ENCODE measurements at places on chromosomes 7 and 10.

GRCh38 chr10:108250936-108251620, 1086.6 kb upstream of the SORCS1 start:
- DNase-seq: no peak

DNA sequence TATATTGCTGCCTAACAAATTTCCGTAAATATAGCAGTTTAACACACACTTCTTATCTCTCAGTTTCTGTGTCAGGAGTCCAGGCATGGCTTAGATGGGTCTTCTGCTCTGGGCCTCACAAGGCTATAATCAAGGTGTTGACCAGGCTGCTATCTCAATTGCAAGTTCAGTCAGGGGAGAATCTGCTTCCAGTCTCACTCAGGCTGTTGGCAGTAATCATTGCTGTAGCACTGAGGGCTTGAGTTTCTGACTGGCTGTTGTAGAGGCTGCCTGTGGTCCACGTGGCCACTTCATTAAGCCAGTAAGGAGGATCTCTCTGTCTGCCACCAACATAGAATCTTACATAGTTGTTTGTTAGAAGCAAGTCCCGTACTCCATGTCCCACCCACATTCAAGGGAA, 138.4 kb downstream of the ST7 start:
- no peak for DNase-seq

DNA sequence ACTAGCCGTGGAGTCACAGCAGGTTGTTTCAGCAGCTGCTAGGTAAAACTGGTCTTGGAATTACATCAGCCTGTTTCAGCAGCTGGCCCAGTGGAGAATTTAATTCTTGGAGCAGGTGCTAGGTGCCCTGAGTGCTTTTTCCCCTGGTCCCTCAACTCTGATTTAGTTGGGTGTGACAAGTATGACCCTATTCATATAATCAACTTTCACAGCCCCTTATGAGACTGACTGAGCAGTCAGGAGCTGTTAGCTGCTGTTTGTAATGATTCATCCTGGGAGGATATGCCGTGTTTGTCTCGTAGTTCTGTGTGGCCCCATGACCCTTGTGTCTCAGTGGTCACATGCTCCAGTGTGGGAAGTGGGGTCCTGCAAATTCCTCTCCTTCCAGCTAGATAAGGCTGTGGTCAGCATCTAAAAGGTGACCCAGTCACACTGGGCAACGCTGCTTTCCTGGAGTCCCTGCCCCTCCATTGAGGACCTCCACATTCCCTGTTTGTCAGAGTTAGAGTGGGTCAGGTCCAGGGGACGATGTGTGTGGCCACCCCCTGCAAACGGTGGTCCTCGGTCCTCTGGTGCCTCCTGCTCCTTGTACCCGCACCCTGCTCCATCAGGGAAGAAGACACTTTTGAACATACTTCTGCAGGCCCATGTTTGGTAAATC, 28.3 kb downstream of the TBATA start:
- DNase-seq: no peak

DNA sequence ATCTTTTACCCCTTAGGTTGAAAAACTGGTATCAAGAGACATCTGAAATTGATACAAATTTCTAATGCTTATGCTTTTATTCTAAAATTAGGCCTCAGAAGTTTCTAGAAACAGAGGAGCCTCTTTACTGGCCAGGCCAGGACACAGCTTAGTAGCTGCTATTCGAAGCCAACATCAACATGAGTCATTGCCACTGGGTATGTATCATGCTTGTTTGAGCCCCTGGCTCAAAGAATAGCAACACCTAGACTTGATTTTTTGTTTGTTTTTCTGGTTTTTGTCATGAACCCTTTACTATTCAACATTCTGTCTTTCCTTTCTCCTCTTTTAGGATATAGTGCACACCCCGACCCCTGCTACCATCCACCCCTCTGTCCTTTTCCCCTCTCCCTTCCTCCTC, 90.9 kb upstream of the STK17A start:
- no peak for DNase-seq

DNA sequence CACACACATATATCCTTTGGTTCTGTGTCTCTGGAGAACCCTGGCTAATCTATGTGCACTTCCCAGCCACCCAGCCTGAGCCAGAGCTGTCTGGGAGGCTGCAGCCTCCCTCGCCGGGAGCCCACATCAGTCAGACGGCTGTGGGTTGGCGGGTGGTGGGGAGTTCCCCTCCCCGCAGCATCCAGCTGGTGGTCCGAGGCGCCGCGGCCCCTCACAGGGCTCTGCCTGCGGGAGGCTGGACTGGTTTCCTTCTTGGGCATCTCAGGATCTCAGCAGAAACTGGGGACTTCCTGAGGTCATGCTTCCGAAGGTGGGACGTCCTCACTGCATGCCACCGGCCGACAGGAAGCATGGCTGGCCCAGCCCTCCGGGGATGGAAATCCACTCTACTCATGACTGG, 22.0 kb upstream of the PSMG3 start:
- DNase-seq: no peak

DNA sequence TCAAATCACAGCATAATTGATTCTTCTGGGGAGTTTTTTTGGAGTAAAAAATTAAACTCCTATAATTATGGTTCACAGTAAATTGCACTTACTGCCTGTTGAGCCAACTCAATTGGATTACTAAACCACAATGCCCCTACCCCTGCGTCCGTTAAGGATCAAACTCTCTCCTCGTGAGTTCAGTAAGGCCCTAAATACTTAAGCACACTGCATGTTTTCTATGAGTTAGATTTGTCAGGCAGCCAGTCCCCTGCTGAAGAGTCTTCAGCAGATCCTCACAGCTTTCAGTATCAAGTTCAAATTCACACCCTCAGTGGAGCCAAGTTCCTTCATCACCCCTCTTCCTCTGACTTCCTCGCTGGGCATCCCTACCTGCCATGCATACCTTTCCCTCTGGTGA, 275.0 kb upstream of the BMPER start:
- DNase-seq: no peak

DNA sequence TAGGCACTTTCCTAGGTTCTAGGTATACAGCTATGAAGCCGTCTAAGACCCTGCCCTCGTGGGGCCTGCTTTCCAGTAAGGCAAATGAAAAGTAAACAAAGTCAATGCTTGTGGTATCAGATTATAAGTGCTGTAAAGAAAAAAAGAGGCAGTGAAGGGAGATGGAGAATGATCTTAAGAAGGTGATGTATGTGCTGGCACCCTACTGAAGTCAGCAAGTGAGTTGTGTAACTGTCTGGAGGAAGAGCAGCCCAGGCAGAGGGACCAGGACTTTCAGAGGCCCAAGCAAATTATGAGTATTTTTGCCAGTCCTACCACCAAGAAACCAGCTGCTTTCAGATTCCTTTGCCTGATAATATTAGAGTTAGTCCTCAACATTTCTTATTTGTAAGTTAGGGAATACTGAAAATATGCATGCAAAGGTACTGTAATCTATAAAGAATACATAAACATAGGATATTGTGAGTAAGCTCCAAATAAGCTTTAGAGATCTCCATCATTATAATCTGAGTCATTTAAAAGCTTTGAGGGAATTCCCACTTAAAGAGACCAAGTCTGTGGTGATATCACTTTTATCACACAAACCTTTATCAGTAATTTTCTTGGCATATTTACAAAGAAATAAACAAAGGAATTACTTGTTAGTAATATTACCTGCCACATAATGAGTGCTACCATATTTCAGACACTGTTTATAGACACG, 329.2 kb upstream of the LRGUK start:
- DNase-seq: no peak

DNA sequence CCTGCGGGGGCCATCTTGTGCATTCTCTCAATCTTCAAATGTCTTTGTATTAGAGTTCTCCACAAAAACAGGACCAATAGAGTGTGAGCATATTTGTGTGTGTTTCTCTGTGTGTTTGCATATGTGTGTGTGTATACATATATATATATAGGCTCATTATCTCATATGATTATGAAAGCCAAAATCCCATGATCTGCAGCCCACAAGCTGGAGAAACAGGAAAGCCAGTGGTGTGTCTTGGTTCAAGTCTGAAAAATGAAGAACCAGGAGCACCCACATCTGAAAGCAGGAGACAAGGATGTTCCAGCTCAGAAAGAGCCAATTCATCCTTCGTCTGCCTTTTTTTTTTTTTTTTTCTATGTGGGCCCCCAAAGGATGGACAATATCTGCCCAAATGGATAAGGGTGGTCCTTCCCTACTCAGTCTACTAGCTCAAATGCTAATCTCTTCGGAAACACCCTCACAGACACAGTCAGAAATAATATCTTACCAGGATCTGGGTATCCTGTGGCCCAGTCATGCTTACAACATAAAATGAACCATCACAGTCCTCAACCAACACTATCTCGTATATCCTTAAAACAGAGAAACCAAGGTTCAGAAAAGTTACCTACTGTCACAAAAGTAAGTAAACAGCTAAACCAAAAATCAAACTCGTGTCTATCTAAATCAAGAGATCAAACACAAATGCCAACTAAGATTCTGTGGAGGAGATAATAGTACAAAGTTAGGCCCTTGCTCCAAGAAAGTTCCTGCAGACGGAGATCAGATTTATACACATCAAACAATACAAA, 141.9 kb downstream of the JMJD1C start:
- DNase-seq: no peak

GRCh38 chr7:78130446-78131215, 332.1 kb downstream of the PHTF2 start:
- DNase-seq: no peak

- DNase-seq: no peak
Measured at GRCh38 chr7:55075464-55076021, 56.7 kb downstream of the EGFR start.

GRCh38 chr10:77020426-77021040, 617.1 kb downstream of the KCNMA1 start:
- no peak for DNase-seq

GRCh38 chr10:2874963-2875362, 192.4 kb upstream of the PFKP start:
- DNase-seq: no peak

DNA sequence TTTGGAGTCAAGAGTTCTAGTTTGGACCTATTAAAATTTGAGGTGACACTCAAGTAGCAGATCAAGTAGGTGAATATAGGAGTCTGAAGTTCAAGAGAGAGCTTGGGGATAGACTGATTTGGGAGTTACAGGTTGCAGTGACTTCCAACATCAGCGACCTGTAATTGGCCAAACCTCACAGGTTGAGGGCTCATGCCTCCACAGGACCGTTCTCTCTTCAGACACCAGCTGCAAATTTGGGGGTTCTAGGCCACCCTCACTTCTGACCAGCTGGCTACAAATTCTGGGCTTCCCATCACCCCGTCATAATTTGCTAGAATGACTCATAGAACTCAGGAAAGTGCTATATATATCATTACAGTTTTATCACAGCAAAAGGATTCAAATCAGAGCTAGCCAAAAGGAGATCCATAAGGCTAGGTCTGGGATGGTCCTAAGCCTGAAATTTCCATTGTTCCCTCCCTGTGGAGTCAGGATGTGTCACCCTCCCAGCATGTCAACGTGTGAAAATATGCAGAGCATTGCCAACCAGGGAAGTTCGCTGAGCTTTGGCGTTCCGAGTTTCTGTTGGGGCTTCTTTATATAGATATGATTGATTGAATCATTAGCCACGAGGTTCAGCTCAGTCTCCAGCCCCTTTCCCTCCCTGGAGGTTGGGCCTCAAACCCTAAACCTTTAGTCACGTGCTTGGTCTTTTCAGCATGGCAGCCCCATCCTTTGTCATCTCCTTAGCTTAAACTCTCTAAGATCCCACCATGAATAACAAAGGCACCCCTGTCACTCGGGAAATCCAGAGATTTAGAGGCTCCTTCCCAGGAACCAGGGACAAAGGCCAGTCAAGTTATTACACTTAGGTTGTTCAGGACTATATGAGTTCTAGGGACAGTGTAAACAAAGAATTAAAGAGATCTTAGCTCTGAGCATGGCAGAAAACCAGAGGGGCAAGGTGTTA, 20.7 kb upstream of the ZNF212 start:
- no peak for DNase-seq

- DNase-seq: no peak
Measured at GRCh38 chr10:802506-802905, 113.0 kb upstream of the DIP2C start.

DNA sequence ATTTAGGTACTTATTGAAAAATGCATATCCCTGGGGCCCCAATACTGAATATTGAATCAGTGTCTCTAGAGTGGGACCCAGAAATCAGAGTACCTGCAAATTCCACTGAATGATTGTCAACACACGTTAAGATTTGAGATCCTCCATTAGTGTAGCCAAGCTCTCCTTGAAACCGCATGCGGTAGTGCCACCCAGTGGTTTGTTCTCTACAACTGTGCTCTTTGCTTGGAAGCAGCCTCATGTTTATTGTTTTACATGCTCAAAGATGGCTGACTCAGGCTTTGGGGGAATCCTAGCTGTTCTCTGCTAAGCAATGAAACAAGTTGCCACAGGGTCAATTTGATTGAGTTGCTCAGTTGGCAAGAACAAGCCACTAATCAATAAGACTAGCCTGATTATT, 340.2 kb upstream of the CELF2 start:
- DNase-seq: peak; percentile 1

- no peak for DNase-seq
Measured at GRCh38 chr10:118238573-118239235, 103.4 kb downstream of the FAM204A start.

DNA sequence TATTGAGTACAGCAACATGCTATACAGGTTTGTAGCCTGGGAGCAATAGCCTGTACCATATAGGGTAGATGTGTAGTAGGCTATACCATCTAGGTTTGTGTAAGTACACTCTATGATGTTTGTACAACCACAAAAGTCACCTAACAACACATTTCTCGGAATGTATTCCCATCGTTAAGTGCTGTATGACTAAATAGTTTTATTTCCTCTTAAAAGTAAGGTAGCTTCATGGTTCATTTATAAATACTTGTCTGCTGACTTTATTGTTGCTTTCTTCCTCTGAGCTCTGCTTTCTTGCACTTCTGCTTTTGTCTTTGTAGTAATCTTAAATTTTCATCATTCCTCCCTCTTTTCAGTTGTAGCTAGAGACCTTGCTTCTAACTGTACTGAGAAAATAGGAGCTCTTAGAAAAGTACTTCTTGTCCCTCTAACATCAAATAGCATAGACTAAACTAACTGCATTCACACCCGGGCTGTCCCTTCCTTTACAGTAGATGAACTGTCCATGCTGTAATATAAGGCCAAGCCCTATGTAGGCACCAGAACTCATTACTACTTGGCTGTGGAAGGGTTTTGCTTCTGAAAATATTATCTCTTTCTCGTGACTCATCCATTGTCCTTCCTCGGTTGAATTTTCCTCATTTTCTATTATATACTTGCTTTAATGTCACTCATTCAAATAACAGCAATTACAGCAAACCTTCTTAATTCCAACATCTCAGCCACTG, 55.4 kb upstream of the FAM3C start:
- DNase-seq: no peak

- no peak for DNase-seq
Measured at GRCh38 chr7:14542624-14543023, 359.9 kb downstream of the DGKB start.

- no peak for DNase-seq
Measured at GRCh38 chr7:28354601-28355402, 57.5 kb upstream of the CREB5 start.

- DNase-seq: no peak
Measured at GRCh38 chr7:101978683-101979082, 161.3 kb downstream of the CUX1 start.

- DNase-seq: no peak
Measured at GRCh38 chr10:27884185-27884641, 114.7 kb downstream of the ODAD2 start.

GRCh38 chr10:112752288-112752687, 197.8 kb upstream of the TCF7L2 start:
- DNase-seq: no peak

Data from stimulated activated CD4-positive, alpha-beta T cell treated with anti-CD3 and anti-CD28 coated beads, Interleukin-1b, Interleukin-23, amount 100 ng/mL, for 1 hour (primary cell).